ENCODE measurements at places on chromosomes 3 and 15. TPM values are rescaled to one million over a fixed set of nuclear protein-coding genes. Genes with fewer than 3 reads are reported as not detected.

DNA sequence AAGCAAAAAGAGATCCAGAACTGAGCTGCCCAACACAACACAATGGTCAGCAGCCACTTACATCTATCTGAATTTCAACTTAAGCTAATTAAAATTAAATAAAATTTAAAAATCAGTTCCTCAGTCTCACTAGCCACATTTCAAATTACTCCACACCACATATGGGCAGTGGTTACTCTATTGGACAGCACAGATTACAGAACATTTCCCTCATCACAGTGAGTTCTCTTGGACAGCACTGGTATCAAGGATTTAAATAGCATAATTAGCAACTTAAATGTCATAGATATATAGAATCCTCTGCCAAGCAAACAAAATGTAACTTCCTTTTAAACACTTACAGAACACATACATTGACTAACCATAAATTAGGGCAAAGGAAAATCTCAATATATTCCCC is 64.4 kb downstream of the KBTBD12 start:
- no peak for DNase-seq

LMAN1L gene
- total RNA-seq, result 0.44 TPM

FAM81A gene
- not detected for total RNA-seq

CCR8 gene
- 2.2 TPM for total RNA-seq

DNA sequence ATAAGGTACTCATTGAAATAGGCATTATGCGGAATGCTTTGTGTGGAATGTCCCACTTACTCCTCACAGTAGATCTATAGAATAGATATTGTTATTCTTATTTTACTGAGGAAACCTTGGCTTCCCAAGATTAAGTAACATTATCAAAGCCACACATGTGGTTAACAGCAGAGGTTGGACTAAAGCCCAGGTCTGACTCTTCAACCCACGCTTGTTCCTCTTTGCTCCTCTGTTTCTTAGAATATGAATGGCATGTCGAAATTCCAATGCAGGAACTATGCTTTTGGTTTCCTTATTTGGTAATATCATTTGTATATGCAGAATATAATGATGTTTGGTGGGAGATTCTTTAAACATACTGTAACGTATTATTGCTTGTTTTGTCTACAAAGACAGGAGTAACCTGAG is 818.8 kb upstream of the LMCD1 start:
- no peak for DNase-seq

MGLL gene
- 2.4 TPM for total RNA-seq

DNA sequence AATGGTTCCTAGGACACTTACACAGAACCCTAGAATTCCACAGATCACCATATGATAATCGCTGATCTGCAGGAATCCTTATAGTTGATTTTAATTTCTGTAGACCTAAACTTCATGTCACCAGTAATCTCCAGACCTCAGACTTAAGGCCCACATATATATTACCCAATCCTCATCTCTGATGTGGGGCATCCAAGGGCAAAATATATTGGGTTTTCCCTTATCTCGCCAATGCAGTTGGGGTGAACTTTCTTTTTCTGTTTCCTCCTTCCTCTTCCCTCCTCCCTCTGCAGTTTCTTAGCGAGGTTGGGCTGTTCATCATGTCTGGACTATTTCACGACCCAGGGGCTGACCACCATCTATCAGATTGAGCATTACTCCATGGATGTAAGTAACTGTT is 230.2 kb downstream of the P3H2 start:
- DNase-seq, result no peak

CXCR6 gene
- total RNA-seq, result 14.7 TPM

FEZF2 gene
- total RNA-seq, result not detected

DNA sequence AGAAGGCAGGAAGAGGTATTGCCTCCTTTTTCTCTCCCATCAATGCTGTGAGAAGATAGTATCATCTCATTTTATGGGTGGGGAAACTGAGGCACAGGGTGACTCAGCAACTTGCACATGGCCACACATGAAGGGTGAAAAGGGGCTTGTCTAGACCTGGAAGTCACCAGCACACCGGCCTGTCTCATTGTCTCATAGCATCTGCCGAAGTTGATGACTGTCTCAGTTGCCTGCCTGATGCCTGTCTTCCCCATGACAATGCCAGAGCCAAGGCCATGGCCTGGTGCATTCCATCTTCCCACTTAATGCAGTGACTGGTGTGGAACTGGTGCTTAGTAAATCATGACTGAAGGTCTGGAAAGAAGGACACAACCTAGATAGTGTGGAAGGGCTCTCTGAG is 27.9 kb upstream of the PRR23E start:
- DNase-seq, result no peak

- DNase-seq, result no peak
Measured at GRCh38 chr15:65172531-65172930, 12.6 kb downstream of the CLPX start.

DNA sequence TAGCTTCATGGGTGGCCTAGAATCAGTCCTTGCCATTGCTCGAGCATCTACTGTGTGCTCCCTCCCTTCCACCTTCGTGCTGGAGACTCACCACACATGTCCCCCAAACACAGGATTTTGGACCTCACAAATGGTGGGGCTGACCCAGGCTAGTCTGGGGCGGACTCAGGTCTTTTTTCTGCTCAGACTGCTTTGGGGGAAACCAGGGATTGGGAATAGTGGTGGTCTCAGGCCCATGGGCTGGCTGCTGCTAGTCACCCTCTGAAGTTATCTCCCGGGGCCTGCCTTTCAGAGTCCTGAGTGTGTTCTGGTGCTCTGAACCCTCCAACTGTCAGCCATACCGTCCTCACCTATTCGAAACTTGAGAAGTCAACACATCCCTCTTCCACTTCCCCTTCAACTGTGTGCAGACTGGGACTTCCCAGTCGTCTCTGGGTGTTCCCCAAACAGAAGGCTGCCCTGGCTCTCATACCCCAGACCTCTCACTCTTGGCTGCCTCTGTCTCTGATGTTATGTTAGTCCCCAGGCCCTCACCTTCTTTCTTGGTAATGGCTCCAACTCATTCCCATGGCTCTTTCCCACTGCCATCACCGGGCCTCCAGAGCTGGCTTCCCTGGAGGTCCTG is 46.0 kb downstream of the PPCDC start:
- DNase-seq, result no peak

DNA sequence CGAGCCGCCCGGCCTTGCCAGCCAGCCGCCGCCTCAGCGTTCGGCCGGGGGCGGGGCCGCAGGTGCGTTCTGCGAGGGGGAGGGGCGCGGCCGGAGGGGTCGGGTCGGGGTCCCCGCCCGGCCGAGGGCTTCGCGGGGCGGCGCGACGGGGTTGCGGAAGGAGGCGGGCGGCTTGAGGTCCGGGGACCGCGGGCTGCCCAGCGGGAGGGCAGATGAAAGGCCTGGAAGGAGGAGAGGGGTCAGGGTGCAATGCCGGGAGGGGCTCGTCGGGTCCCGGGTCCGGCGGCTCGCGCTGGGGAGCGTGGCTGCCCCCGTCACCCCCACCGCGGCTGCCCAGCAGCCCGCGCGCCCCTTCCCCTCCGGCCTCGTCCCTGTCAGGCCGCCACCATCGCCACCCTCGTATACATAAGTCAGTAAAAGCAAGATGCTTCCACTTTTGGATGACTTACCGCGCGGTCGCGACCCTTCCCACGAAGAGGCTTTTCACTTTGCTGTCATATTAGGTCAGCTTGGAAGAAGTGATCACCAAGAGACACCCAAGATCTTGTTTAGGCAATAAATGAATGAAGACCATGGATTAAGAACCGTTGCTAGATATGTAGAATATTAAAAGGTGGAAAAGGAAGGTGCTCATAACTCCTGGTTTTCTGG is 620 bp upstream of the ANP32A start:
- no peak for DNase-seq

DNA sequence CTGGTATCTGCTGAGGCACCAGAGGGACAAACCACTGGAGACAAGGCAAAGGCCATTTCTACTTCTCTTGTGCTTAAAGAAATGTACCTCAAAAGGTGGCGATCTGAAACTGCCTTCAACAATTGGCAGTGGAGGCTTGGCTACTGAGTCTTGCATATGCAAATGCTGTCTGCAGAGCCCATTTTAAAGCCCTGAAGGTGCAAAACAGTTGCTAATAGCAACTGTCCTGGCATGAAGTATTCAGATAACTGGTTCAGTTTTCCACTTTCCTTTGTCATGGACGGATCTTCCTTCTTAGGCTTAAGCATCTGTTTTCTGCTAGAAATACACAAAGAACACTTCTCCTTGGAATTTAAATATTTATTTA is 71.4 kb upstream of the PSMD6 start:
- no peak for DNase-seq

DNA sequence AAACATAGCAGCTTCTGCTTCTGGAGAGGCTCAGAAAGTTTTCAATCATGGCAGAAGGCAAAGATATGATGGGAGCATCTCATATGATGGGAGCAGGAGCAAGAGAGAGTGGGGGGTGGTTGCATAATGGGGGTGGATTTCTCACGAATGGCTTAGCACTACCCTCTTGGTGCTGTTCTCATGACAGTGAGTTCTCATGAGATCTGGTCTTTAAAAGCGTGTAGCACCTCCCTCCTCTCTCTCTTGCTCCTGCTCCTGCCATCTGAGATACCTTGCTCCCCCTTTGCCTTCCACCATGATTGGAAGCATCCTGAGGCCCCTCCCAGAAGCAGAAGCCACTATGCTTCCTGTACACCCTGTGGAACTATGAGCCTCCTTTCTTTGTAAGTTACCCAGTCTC is 22.2 kb downstream of the HGD start:
- DNase-seq, result no peak

DLG1 gene
- total RNA-seq, result 96.5 TPM

SCAANT1 gene
- total RNA-seq, result 5.7 TPM

- no peak for DNase-seq
Measured at GRCh38 chr15:88655103-88655553, 16.3 kb downstream of the ISG20 start.

- DNase-seq, result no peak
Measured at GRCh38 chr3:55442861-55443260, 44.2 kb downstream of the WNT5A start.
